ENCODE measurements at places on chromosomes 7 and 10.
A peak's percentile ranks its signal among the peaks of the same experiment; 100 is the strongest.

GRCh38 chr10:46555366-46555712 lies 1.1 kb downstream of the GPRIN2 start:
- DNase-seq = no peak

DNA sequence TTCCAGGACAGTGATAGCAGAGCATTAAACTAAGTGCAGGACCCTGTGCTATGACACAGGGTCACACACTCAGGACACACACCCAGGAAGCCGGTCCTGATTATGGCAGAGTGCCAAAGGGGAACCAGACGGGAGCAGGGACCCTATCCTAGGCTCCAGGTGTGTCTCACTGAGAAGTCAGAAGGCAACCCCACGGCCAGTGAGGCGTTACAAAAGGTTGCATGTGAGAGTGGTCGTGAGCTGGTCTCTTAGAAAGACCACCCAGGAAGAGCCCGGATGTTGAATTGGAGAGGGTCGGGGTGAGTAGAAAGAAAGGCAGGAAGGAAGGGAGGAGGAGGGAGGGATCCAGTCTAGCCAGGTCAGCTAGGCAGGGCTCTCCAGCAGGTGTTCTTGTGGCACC lies 31.0 kb downstream of the FRMPD2 start:
- no peak for DNase-seq

DNA sequence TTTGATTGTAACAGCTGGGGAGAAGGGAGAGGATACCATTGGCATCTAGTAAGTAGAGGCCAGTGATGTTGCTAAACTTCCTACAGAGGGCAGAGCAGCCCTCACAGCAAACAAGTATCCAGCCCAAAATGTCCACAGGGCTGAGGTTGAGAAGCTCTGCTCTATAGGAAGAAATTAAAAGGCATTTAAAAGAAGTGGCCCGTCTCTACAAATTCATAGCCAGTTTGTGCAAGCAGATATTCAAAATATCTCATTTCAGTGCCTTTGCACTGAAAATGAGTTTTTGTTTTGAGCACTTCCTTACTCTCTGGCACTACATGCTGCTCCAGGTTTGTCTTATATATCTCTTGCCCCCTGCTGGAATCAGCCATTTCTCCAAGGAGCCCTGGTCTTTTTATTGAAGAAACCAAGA lies 330.0 kb downstream of the BBS9 start:
- peak; percentile 59 for DNase-seq

DNA sequence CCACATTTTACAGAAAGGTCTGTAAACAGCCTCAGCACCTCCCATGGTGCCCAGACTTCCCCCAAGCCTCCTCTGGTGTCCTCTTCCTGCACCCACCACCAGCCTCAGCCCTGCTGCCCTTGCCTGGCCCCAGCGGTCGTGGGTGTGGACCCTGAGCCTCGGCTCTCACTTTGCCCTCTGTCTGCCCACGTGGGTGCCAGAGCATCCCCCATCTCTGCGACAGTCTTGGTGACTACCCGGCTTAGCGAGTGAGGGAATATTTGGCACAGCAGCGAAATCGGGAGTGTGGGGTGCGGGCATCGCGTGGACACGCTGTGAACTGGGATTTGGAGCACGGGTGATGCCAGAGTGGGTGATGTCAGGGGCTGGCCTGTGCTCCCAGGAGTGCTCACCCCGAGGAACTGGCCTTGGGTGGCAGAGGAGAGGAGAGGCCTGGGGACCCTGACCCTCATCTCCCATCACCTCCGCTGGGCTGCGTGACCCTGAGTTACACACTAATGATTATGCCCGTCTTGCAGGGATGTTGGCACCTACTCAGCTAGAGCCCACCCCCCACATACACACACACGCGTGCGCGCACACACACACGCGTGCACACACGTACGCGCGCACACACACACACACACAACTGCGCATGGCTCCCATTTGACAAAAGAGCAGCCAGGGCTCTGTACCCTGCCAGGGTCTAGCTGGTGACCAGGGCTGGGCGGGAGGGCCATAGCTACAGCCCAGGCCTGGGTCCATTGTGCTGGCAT lies 8.7 kb downstream of the ELFN1 start:
- DNase-seq = no peak

GRCh38 chr10:65320236-65321026 lies 1605.4 kb upstream of the LRRTM3 start:
- DNase-seq = no peak

Measured in fibroblast of skin of abdomen (primary cell).